Islet precursor cell (in vitro differentiated cells): ENCODE measurements at places on chromosomes 13 and 19.

DNA sequence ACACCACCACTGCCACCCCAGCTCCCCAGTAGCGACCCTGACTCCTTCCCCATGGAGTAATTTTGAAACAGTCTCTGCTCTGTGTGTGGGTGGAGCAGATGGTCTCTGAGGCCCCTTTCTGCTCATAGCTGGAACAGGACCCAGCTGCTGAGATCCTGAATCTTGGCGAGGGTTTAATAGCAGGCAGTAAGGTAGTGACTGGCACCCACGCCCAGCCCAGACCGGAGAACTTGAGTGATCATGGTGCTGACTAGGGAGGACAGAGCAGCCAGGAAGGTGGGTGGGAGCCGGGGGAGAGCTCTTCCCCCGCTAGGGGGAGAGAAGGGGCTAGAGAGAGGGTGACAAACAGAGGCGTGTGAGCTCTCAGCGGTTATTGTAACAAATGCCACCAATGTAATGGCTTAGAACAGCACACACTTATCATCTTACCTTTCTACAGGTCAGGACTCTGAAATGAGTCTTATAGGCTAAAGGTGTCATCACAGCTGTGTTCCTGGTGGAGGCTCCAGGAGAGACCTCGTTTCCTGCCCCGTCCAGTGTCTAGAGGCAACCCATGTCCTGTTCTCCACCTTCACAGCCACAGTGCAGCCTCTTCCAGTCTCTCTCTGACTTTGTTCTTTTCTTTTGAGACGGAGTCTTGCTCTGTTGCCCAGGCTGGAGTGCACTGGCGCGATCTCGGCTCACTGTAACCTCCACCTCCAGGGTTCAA is 7.2 kb upstream of the ACER1 start:
- DNase-seq, result no peak

GRCh38 chr13:85785205-85785604 is 14.0 kb downstream of the SLITRK6 start:
- no peak for DNase-seq

DNA sequence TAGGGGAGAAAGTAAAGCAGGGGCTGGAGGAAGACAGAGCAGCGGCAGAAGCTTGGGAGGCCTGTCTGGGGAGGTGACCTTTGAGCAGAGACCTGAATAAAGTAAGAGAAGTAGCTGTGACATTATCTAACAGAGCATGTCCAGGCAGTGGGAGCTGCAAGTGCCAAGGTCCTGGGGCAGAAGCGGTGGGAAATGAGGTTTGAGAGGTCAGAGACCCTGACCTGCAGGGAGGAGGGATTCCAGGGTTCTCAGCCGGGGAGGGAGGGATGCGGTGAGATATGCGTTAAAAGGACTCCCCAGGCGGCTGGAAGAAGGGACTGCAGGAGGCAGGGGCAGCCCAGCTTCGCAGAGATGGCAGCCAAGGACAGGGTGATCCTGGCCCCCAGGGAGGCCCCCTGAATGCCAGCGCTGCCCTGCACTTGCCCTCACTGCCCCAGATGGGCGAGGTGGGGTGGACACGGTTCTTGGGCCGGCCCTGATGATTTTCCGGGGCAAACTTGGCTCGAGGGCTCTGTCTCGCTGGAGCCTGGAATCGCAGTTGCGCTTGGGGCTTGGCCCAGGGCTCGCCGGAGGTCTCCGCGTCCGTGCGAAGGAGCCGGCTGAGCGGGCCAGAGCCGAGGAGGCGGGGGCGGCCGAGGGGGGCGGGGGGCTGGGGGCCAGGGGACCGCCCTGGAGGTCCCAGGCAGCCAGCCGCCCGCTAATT is 3.2 kb downstream of the CRLF1 start:
- DNase-seq, result peak; percentile 63

GRCh38 chr13:73329355-73329754 is 270.6 kb downstream of the KLF5 start:
- no peak for DNase-seq

GRCh38 chr19:12946092-12946721 is 545 bp downstream of the RAD23A start:
- DNase-seq, result peak; percentile 93

DNA sequence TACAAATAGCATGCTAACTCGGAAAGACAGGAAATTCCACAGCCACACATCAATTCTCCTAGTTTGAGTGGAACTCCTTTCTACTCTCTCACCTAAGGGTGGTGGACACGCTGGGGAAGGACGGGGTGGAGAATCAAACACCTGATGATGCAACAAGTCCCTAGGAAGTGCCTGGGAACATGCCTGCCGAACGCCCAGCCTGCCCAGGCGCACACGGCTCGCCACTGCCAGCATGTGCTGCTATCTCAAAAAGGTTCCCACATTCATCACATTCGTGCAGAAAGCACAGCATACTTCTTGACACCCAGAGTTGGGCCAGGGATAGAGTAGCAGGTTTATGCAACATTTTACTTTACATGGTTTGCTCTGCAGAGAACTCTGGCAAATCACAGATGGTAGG is 164.6 kb downstream of the ABCC4 start:
- DNase-seq, result no peak

DNA sequence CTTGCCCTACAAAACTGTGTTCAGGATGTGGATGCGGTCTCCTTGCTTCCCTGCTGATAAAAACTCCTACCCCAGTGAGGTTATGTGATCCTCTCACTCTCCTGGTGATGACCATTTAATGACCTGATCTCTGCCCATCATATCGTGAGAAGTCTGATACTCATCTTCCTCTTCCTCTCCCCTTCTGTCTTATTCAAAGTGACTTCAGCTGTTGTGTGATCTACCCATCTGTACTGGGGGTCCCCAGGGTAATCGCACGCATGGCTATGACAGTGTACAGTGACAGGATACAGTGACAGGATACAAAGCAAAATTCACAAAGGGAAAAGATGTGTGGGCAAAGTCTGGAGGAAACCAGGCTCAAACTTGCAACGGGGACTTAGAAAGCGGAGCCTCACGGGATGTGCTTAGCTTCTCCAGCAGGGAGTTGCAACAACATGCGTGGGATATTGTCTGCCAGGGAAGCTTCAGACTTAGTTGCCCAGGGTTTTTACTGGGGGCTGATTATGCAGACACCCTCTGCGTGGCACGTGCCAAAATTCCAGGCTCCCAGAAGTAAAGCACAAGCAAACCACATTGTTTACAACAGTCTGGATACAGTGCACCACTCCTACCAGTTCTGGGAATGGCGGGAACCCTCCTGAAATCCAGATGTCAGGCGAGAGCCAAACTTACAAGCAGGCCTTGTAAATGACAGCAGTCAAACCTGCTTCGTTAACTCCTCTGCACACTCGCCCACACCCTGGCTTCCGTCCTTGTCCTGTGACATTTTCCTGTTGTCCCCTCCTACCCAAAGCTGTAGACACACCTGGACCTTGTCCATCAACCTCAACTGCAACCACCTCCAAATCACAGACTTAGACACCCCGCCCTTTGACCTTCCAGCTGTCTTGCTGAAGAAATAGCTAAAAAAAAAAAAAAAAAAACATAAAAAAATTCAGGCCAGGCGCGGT is 18.0 kb upstream of the GARRE1 start:
- DNase-seq, result peak; percentile 70
